ENCODE measurements at places on chromosomes 2 and 18. TPM values are rescaled to one million over a fixed set of nuclear protein-coding genes. Genes with fewer than 3 reads are reported as not detected.

DNA sequence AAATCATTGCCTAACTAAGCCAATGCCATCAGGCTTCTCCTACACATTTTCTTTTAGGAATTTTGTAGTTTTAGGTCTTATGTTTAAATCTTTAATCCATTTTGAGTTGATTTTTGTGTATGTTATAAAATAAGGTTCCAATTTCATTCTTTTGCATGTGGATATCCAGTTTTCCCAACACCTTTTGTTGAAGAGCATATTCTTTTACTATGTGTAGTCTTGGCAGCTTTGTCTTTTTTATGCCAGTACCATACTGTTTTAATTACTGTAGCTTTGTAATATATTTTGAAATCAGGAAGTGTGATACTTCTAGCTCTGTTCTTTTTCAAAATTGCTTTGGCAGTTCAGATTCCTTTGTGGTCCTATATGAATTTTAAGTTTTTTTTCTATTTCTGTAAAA, 11.0 kb downstream of the FASTKD2 start:
- peaks cover 21% of the 10 kb centered on the region for H3K36me3 ChIP-seq
- no peaks in the 10 kb centered on the region for H3K4me1 ChIP-seq
- DNase-seq: no peak

GRCh38 chr18:45588376-45589355, 26.6 kb upstream of the SLC14A2 start:
- no peaks in the 10 kb centered on the region for H3K4me1 ChIP-seq
- no peak overlapping the region for H3K27ac ChIP-seq
- H3K36me3 ChIP-seq: no peaks in the 10 kb centered on the region

GRCh38 chr2:63555931-63556330, 32.3 kb downstream of the WDPCP start:
- DNase-seq: no peak
- H3K27ac ChIP-seq: no peak overlapping the region
- H3K4me1 ChIP-seq: no peaks in the 10 kb centered on the region
- no peaks in the 10 kb centered on the region for H3K27me3 ChIP-seq
- H3K4me3 ChIP-seq: no peak overlapping the region

- no peaks in the 10 kb centered on the region for H3K36me3 ChIP-seq
- H3K4me1 ChIP-seq: no peaks in the 10 kb centered on the region
- no peak overlapping the region for H3K4me3 ChIP-seq
- DNase-seq: no peak
- H3K27me3 ChIP-seq: no peaks in the 10 kb centered on the region
Observed at GRCh38 chr18:55775972-55776371, 188.0 kb upstream of the TCF4 start.

DNA sequence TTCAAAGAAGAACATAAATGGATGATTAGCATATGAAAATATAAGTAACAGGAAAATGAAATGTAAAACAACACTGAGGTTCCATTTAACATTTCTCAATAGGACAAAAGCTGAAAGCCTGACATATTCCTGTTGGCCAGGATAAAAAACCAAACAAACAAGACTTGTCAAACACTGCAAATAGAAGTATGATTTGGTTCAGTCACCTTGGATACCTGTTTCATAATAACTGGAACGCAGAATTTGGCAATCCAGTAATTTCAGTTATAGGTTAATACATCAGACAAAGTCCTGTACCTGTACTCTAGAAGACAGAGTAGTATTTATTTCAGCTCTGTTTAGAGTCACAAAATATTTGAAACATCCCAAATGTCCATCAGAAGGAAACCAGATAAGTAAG, 16.5 kb upstream of the EVA1A start:
- H3K27me3 ChIP-seq: no peaks in the 10 kb centered on the region
- H3K4me1 ChIP-seq: no peaks in the 10 kb centered on the region
- DNase-seq: no peak
- no peaks in the 10 kb centered on the region for H3K36me3 ChIP-seq
- H3K4me3 ChIP-seq: no peak overlapping the region

GRCh38 chr2:28193630-28194403, 198.8 kb upstream of the FOSL2 start:
- H3K36me3 ChIP-seq: no peaks in the 10 kb centered on the region
- H3K27ac ChIP-seq: no peak overlapping the region
- DNase-seq: no peak

- no peaks in the 10 kb centered on the region for H3K4me1 ChIP-seq
- no peak overlapping the region for H3K4me3 ChIP-seq
- H3K27ac ChIP-seq: no peak overlapping the region
- no peaks in the 10 kb centered on the region for H3K27me3 ChIP-seq
Observed at GRCh38 chr18:79914614-79915160, 36.8 kb downstream of the SLC66A2 start.

- no peak overlapping the region for H3K4me3 ChIP-seq
- no peaks in the 10 kb centered on the region for H3K4me1 ChIP-seq
- no peaks in the 10 kb centered on the region for H3K36me3 ChIP-seq
- no peaks in the 10 kb centered on the region for H3K27me3 ChIP-seq
- DNase-seq: no peak
Observed at GRCh38 chr2:168632709-168633121, 169.7 kb upstream of the NOSTRIN start.

GRCh38 chr18:41972067-41972925, 17.3 kb downstream of the PIK3C3 start:
- no peak for DNase-seq
- H3K27me3 ChIP-seq: no peaks in the 10 kb centered on the region
- H3K4me3 ChIP-seq: no peak overlapping the region
- no peaks in the 10 kb centered on the region for H3K4me1 ChIP-seq
- H3K36me3 ChIP-seq: peaks cover 11% of the 10 kb centered on the region

DNA sequence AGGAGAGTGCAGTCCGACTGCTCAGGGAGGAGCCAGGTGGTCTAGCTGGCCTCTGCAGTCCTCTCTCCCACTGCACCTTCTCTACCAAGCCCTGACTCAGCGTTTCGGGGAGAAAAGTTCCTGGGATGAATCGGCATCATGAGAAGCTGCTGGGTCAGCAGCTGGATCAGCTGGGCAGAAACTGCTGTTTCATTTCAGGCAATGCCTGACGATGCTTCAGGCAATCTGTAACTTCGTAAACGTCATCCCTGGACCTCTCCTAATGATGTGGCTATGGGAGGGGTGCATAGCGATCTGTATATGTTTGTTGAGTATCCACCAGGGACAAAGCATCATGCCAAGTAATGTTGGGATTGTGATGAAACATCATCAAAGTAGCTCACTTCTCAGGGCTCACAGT, 20.7 kb downstream of the LIPG start:
- no peak for DNase-seq
- no peaks in the 10 kb centered on the region for H3K27me3 ChIP-seq
- H3K36me3 ChIP-seq: no peaks in the 10 kb centered on the region
- peaks cover 12% of the 10 kb centered on the region for H3K4me1 ChIP-seq

DNA sequence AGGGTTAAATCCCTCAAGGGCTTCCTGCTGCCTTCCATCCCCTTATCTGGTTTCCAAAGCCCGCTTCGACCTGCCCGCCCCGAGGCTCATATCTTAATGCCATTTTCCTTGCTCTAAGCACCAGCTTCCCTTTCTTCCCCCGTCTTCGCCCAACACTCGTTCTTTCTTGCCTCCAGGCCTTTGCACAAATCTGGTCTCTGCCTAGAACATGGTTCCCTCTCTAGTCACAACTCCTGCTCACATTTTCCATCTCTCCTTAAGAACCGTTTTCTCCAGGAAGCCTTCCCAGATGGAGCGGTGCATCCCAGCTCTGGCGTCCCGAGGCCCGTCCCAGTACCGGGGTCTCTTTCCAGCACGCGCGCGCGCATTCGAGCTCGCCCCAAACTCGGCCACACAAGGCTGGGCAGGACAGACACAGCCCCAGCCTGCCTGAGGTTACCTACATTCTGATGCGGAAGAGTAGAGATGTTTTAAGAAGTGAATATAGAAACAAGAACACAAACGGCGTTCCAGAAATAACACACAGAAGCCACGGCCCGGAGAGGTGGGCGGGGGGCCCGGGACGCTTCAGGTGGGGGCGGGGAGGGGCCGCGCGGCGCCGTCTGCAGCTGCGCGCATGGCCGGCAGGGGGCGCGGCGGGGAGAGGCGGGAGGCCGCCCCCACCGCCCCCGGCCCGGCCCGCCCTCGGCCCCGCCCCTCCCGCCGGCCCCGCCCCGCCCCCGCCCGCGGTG, at the start of gene DGKD:
Gene DGKD (plus strand): TSS at position 726 of the 731 bp plus-strand sequence. CDS start 25 bp downstream, outside the sequence.
- no peaks in the 10 kb centered on the region for H3K4me1 ChIP-seq
- H3K36me3 ChIP-seq: no peaks in the 10 kb centered on the region
- H3K27ac ChIP-seq: peak within 1 kb of the TSS; percentile 53
- peak; percentile 72 for DNase-seq
- H3K4me3 ChIP-seq: peak within 1 kb of the TSS; percentile 62

- no peaks in the 10 kb centered on the region for H3K36me3 ChIP-seq
- DNase-seq: no peak
- H3K27me3 ChIP-seq: no peaks in the 10 kb centered on the region
- H3K4me3 ChIP-seq: no peak overlapping the region
- no peak overlapping the region for H3K27ac ChIP-seq
Observed at GRCh38 chr18:38545071-38545470, 979.5 kb upstream of the CELF4 start.

GRCh38 chr2:153917570-153917969, 45.8 kb downstream of the GALNT13 start:
- no peaks in the 10 kb centered on the region for H3K36me3 ChIP-seq
- H3K27me3 ChIP-seq: no peaks in the 10 kb centered on the region
- H3K4me3 ChIP-seq: no peak overlapping the region

DNA sequence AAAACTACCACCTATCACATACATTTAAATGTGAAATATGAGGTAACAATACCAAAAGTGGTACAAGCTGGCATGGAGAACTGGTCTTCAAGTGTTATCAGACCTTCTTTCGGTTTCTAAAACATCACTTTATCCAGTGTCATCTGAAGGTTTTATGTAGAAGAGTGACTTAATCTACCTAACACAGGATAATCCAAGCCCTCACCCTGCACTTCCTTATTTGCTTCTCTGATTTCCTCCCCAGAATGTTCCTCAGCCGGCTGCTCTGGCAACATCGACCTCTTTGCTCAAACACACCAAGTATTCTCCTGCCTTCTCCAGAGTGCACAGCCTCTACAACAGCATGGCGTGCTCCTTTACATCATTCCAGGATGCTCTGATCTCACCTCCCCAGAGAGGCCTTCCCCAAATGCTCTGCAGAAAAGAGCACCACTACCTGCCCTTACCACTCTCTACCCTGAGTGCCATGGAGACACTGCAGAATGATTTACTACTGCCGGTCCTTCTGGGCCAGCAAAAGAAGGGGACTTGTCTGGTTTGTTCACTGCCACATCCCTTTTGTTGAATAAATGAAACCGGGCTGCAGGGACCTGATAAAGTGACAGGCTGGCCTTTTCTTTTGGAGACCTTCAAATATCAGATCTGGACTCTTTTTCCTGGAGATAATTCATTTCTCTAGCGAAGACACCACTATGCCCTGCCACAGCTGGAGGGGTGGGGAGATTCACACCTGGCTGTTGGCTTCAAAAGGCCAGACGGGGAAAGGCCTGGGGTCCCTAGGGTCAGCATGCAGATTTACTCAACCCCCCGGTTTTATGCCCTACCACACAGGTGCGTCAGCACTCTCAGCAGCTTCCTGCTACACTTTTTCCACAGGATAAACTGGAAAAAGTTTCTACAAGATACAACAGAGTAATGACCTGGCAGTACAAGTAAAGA, 42.0 kb downstream of the TTR start:
- no peaks in the 10 kb centered on the region for H3K4me1 ChIP-seq
- no peaks in the 10 kb centered on the region for H3K36me3 ChIP-seq
- H3K4me3 ChIP-seq: no peak overlapping the region
- no peaks in the 10 kb centered on the region for H3K27me3 ChIP-seq
- H3K27ac ChIP-seq: no peak overlapping the region
- no peak for DNase-seq

DNA sequence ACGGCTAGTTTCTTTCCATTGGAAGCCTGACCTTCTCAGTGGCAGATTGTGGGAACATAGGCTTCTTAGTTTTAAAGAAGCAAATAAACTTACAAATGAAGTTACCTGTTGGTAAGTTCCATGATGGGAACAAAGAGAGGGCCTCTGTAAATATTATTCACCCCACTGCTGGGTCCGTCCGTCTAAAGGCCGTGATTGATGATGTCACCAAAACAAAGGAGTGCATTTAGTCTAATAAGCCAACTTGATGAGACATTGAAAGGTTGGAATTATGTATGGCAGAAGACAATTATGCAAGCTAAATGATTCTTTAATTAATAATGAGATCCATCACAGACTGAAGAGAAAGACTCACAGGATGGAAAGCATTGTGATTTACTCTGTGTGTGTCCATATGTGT, 1091.9 kb upstream of the FANCL start:
- no peaks in the 10 kb centered on the region for H3K27me3 ChIP-seq
- H3K4me1 ChIP-seq: no peaks in the 10 kb centered on the region
- DNase-seq: no peak
- no peaks in the 10 kb centered on the region for H3K36me3 ChIP-seq
- no peak overlapping the region for H3K4me3 ChIP-seq

DNA sequence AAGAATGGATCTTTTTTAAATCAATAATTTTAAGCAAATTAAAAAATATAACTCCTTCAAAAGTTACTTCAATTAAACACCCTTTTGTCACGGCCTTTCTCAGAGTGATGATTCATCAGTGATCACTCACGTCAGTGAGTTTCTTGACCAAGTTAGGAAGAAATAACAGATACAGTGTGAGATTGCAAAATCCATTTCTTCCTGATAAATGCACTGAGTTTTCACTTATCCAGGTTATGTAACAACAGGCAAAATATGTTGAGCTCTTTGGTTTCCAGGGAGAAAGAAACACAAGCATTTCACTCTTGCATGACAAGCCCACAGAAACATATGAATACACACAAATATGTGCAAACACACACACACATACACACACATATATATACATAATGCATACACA, 195.9 kb upstream of the CYRIA start:
- H3K36me3 ChIP-seq: no peaks in the 10 kb centered on the region
- no peaks in the 10 kb centered on the region for H3K4me1 ChIP-seq
- no peak overlapping the region for H3K4me3 ChIP-seq
- H3K27me3 ChIP-seq: no peaks in the 10 kb centered on the region
- H3K27ac ChIP-seq: no peak overlapping the region
- no peak for DNase-seq

GRCh38 chr2:153558247-153558646, 79.7 kb upstream of the RPRM start:
- no peak overlapping the region for H3K4me3 ChIP-seq
- no peak for DNase-seq
- H3K4me1 ChIP-seq: no peaks in the 10 kb centered on the region
- no peaks in the 10 kb centered on the region for H3K27me3 ChIP-seq

DNA sequence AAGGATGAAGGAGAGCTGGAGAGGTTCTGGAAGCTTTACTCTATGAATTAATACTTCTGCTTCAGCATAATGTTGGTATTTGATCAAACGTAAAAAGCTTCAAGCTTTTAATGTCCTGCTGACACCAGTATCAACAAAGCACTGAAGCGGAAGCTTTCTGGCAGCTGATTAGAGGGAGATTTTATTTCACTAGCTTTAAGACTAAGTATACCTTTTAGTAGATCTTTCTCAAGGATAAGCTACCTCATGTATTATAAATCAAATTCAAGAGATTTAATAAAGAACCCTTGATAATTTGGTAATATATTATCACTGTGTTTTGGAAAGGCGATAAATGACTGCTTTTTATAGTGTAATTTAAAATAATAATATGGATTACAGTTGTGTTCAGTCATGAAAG, 128.0 kb upstream of the CD302 start:
- no peak for DNase-seq
- H3K4me1 ChIP-seq: no peaks in the 10 kb centered on the region
- no peak overlapping the region for H3K27ac ChIP-seq
- no peak overlapping the region for H3K4me3 ChIP-seq
- H3K36me3 ChIP-seq: no peaks in the 10 kb centered on the region

The PLEK gene
- total RNA-seq: 2.2 TPM

The TMEM178A gene
- not detected for total RNA-seq

Measured in right lobe of liver (tissue), 6 donors.